ENCODE measurements at places on chromosomes 5 and 9. TPM values are rescaled to one million over a fixed set of nuclear protein-coding genes. Genes with fewer than 3 reads are reported as not detected.

DNA sequence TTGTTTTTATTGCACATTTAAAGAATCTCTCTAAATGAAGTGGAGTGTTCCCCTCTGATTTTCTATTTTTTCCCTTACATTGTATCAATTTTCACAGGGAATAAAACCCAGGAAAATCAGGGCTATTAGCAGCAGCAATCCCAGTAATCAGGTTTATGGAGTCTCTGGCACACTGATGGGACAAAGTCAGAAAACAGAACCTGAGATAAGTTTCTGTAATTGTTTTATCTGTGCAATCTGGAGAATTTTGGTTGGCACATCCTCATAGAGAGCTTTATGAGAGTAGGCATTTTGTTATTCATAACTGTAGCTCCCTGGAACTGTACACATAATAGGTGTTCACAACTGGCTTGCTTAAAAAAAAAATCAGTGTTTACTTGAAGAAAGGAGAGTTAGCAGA is 96.9 kb upstream of the IL6ST start:
- DNase-seq = no peak

GRCh38 chr9:131697097-131697496 is 42.8 kb downstream of the RAPGEF1 start:
- peak; percentile 75 for DNase-seq

DNA sequence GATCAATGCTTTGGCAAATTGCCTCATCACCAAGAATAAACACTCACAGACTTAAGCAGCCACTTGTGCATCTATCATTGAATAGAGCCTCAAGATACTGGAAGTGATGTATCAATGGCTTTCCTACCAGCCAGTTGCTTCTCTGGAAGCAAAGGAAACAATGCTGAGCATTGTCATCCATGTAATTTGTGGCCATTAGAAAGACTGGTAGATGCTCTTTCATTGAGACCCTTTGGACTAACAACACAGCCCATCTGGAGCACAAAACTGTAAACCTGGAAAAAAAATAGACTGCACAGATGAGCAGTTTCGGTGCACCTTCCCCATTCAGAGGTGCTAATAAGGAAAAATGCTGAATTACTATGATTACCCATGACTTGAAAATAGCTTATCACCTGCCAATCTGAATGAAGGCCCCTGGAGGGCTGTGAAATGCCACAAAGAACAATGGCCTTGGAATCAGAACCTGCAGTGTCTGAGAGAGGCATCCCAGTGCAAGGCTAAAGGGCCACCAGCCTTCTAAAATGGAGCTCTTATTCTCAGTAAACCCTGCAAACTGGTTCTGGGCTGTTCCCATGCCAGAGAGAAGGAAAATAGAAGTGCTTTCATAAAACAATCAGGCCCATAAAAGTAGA is 127.5 kb downstream of the RFK start:
- DNase-seq = no peak

- DNase-seq = no peak
These were observed 9.9 kb downstream of the ZNF189 start for GRCh38 chr9:101408374-101409078.

DNA sequence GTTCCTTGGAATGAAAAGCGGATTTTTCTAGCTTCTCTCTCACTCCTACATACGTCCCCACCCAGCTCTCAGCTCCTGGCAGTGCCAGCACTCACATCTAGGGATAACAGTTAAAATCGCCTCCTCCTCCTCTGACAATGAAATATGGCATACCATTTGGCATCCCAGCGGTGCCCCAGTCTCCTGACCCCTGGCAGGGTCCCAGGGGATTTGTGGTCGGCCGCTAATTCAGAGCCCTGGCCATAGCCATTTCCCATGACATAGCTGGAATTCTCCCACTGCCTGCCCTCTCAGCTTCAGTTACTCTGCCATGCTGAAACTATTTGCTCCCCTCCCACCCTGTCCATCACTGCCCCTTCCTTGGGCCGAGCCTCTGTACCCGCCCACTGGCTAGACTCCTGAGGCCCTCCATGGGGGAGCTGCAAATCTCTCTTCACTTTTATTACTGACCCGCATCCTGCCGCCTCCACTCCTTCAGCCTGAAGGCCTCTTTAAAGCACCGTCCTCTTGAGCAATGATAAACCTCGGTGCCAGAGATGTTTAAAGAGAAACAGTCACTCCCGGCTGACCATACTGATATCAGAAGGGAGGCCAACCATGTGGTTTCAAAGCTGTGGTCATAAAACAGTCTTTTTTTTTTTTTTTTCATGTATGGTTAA is 139.8 kb downstream of the SLIT3 start:
- DNase-seq = peak; percentile 77

GRCh38 chr9:73135394-73135793 is 16.3 kb upstream of the ANXA1 start:
- DNase-seq = no peak

GRCh38 chr9:71620746-71621145 is 147.6 kb downstream of the CEMIP2 start:
- no peak for DNase-seq

GRCh38 chr5:40672425-40672824 is 7.3 kb upstream of the PTGER4 start:
- DNase-seq = no peak

- DNase-seq = peak; percentile 87
These were observed at the start of gene MPDZ for GRCh38 chr9:13279284-13280141. Gene MPDZ, minus strand, starts transcription at chr9:13279692. Its CDS starts 29,377 bp downstream, at chr9:13250315.

- DNase-seq = no peak
These were observed 48.4 kb downstream of the ACTBL2 start for GRCh38 chr5:57434227-57434640.

DNA sequence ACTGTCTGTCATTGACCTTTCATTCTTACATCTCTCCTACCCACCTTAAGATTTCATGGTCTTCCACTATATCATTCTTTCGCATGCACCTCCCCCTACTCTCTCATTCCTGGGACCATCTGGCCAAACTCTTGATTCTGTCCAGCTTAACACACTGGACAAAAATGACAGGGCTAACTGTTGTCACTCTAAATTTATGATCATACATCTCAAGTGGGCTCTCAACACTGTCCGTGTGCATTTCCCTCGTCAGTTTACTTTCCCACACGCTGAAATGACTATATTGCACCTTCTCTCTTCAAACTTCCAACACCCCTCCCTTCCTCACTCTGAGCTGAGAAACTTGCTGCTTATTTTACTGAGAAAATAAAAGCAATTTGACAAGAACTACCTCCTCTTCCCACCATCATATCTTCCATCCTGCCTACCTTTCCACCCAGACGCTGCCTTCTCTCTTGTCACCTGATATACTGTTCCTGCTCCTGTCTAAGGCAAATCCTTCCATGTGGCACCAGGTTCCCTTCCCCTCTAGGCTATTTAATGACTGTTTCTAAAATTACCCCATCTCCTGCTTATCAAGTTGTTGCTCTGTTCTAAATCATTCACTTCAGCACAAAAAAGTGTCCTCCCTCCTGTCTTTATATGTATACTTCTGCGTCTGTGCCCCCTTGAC is 8.1 kb upstream of the KLF9 start:
- DNase-seq = no peak

GRCh38 chr5:4447657-4448056 is 692.5 kb upstream of the ADAMTS16 start:
- DNase-seq = no peak

DNA sequence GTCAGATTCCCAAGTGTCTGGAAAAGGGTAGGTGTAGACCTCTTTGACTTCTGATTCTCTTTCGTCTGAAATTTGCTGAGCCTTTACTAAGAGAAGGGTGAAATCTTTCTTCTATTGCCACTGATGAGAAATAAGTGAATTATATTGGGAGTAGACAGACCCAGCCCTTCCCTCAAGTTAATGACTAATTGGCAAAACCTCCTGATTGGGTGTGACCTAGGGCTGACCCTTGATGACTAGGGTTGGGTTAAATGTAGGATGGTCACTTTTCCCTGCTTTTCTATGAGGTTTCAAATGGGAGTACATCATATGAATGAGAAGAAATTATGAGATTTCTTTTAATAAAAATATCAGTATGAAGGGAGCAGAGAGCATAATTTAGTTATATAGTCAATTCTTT is 73.4 kb upstream of the C5orf46 start:
- DNase-seq = no peak

GRCh38 chr5:39700523-39700922 is 275.7 kb upstream of the DAB2 start:
- no peak for DNase-seq

The IRX1 gene
- 25.4 TPM for total RNA-seq

The GPR21 gene
- total RNA-seq = 13.5 TPM

The SPINK6 gene
- not detected for total RNA-seq

The PDE6A gene
- total RNA-seq = not detected

The FOXD4L5 gene
- total RNA-seq = 0.64 TPM

The C9 gene
- not detected for total RNA-seq

All from cerebellum (tissue), 4 donors.